ENCODE measurements at places on chromosomes 7 and 10. TPM values are rescaled to one million over a fixed set of nuclear protein-coding genes. Genes with fewer than 3 reads are reported as not detected.

DNA sequence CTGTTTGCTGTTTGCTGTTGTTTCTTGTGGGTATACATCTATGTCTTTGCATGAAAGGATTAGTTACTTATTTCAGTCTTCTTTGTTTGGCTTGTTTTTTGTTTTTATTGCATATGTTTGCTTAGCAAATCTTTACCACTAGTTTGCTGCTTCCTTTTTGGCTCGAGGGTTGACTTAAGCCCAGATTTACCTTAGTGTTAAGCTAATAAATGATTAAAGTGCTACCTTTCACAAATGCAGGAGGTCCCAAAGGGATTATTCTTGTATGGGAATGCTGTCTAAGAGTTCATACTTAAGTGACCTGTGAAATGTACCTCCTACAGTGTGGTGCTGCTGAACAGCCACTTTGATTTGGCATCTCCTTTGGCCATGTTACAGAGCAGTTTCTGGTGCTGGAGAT, 273.5 kb upstream of the NPY start:
- no peak for DNase-seq

DNA sequence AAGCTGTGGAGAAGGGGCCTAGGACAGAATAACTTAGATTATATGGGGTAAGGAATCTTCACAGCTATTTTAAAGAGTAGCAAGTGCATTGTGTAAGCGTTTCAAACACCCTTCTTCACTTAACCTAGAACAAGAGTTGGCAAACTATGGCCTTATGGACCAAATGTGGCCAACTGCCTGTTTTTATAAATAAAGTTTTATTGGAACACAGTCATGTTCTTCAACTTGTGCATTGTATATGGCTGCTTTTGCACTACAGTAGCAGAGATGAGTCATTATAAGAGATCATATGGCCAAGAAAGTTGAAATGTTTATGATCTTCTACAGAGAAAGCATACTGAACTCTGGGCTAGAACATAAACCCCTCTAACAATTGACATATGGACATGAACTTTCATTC, 187.8 kb downstream of the ETV1 start:
- DNase-seq, result no peak

Gene MNX1
- total RNA-seq, result 2.7 TPM

Gene INSYN2A
- 0.17 TPM for total RNA-seq

DNA sequence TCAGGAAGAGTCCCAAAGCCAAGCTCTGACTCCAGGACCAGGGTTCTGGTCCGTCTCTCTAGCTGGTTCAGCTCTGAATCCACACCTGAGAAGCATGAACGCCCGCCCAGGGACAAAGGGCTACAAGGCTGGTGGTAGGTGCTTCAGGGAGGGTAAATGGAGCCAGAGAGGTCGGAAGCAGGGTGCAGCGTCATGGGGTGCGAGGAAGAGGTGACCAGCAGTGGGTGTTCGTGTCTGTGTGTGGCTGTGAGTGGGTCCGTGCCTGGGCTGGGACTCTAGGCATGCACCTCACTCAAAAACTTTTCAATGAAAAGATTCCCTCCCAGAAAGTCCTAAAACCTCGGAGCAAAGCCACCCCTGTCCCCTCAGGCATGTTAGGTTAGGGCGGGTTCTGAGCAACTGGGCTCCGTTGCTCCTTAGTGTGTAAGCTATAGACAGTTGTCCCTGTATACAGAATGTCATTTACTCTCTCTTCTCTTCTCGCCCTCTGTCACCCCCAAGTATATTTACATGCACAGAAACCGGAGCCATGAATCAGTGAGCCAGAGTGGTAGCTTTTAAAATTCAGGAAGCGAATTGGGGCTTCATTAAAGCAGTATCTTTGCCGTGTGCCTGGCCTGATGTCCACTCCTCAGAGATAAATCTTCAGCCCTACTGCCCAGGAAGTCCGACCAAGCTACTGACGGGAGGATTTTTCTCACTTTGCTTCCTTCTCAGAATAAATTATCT, 12.3 kb upstream of the GATA3 start:
- no peak for DNase-seq

GRCh38 chr10:80144696-80145131, 12.2 kb downstream of the PLAC9 start:
- no peak for DNase-seq

DNA sequence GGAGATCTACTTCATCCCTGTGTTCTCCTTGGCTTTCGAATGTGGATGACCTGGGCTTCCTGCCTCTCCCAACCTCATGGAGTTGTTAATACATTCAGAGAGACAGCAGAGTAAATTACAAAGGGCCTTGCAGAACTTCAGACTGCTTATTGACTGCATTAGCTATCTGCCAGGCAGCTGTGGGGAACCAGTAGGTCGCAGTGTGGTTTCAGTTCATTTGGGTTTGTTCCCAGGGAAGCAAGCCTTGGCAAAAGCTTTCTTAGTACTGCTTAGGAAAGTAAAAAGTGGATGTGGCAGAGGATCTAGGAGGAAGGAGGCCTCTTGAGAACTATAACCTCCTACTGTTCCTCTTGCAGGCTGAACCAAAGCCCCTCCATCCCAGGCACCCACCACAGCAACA, 9.2 kb downstream of the NPFFR1 start:
- DNase-seq, result no peak

Data from NCI-H460 (cell line).